GM03348 (cell line): ENCODE measurements at places on chromosomes 7 and 10.
A peak's percentile ranks its signal among the peaks of the same experiment; 100 is the strongest.

DNA sequence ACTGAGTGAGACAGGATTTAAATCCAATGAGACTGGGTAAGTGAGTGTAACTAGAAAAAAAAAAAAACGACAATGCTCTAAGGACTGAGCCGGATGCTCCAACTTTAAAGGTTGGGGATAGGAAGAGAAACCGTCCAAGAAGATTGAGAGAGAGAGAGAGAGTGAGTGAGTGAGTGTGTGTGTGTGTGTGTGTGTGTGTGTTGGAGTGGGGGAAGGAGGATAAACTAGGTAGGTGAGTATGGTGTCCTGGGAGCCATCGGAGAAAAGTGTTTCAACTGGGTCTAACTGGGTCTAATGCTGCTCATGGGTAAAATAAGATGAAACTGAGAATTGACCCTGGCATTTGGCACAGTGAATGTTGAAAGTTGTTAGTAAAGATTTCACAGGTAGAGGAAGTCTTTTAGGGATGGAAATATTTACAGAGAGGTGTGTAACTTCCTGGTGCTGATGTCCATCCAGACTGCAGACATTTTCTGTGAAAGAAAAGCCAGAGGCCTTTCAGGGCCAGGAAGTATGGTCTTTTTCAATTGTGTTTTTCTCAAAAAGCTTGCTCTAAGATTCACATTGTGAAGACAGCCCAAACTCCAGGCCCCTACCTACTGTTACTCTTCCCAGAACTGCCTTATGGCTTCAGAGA lies 14.2 kb downstream of the ENTPD1 start:
- no peak for DNase-seq

- DNase-seq: no peak
Observed at GRCh38 chr10:128526791-128527375, 400.7 kb upstream of the MKI67 start.

- no peak for DNase-seq
Observed at GRCh38 chr10:22742678-22743077, 28.3 kb upstream of the PIP4K2A start.

DNA sequence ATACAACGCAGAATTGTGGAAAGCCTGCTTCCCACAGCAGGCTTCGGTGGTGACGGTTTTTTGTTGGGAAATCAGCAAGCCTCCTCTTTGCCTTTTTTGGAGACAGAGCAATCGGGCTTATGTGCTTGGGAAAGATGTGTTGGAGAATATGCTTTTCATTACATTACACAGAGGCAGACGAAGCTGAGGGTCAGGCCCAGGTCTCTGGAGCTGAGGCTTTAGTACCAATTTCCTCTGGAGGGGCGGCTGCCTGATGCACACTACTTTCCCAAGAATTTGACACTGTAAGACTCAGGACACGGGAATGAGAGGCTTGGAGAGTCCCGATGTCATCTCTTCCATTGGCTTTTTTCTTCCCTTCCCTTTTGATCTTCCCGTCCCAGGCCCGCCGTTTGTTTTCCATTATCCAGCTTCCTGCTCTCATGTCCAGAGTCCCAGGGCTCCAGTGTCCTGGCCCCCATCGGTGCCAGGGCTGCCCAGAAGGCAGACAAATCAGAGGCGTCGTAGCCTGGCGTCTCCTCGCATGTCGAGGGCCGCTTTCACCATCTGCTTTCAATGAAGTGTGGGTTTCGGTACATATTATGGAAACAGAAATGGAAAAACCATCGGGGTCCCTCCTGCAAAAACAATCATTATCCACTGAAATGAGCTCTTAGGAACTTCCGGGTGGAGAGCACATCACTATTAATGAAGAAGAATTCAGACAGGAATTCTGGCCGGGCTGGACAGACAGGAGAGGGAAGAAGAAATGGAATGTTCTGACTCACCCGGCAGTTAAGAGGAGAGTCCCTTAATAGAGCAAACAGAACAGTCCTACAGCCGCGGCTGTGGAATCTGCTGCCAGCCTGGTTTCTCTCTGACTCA lies 123.0 kb upstream of the JCAD start:
- peak; percentile 91 for DNase-seq

- no peak for DNase-seq
Observed at GRCh38 chr10:85761906-85762445, 604.6 kb downstream of the GRID1 start.
